ENCODE measurements at places on chromosomes 5 and 9. TPM values are rescaled to one million over a fixed set of nuclear protein-coding genes. Genes with fewer than 3 reads are reported as not detected.

DNA sequence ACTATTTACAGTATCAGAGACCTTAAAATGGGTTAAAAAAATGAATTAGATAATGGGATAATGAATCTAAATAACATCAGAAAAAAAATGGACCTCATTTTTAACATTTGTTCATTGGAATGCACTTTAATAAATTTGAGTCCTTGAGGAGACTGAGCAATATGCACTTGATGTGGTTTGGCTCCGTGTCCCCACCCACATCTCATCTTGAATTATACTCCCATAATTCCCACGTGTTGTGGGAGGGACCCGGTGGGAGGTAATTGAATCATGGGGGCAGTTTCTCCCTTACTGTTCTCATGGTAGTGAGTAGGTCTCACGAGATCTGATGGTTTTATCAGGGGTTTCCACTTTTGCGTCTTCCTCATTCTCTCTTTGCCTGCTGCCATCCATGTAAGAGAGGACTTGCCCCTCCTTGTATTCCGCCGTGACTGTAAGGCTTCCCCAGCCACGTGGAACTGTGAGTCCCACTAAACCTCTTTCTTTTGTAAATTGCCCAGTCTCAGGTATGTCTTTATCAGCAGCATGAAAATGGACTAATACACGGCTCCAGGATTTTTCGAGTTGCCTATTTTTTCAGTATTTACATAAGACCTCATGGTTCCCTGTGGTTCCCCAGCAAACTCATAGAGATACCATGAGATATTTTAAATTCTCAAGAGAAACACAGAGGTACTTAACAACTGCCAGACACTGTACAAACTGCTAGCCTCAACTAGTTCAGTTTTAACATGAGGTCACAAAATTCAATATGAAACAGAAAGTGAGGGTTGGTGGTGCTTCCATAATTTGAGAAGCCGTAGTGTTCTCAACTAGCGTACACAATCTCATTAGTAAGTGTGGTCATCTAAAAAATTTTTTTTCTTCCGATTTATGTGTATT lies 128.3 kb downstream of the TLE1 start:
- no peak for DNase-seq
- no peaks in the 10 kb centered on the region for H3K36me3 ChIP-seq
- no peak overlapping the region for H3K4me3 ChIP-seq
- no peaks in the 10 kb centered on the region for H3K27me3 ChIP-seq

DNA sequence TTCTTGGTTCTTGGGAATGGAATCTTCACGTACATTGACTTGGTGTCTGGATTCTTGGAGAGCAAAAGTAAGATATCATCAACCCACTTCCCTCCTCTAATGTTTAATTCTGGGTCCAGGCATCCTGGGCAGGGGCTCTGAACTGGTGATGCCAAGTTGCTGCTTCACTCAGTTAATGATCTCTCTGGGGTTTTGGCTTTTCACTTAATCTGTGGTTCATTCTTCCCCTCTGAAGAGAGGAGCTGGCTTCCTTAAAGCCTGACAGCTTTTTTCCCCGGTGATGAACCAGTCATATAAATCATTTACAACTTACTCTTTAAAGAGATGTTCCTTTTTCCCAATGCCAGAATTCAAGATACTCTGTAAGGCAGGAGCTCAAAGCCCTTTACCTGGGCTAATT lies 65.9 kb downstream of the ARHGAP26 start:
- no peak overlapping the region for H3K27ac ChIP-seq
- H3K4me1 ChIP-seq: peaks cover 23% of the 10 kb centered on the region
- H3K36me3 ChIP-seq: no peaks in the 10 kb centered on the region

DNA sequence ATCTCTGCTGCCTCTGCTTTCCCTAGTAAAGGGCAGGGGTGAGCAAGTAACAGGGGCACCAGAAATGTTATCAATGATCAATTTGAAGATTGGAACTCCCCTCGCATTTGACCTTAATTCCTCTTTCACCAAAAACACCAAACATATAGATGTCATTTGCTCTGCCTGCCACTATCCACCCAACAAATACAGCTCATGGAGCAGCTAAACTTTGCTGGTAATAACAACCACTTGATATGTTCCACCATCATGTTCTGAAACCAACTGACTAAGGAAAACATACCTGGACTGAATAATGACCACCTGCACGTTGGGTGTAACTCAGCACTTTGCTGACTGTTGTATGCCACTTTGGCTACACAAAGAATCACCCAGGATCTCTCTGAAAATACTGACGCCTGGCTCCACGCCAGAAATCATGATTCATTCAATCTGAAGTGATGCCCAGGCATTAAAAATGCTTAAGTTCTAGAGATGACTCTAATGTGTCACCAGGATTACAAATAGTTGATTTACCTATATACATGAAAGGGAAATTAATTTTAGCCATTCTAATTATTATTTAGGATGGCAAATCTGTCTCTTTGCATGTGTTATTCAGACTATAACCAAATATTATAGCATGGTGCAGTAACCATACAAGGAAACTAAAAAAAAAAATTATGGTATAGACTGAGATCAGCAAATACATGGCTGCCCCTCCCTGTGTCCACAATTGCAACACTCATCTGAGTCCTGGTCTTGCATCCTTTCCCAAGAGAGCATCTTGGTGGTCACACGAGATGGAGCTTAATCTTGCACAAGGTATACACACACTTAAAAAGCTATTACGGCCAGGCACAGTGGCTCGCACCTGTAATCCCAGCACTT lies 43.1 kb upstream of the TTC39B start:
- no peak for DNase-seq
- H3K27ac ChIP-seq: no peak overlapping the region
- H3K4me3 ChIP-seq: no peak overlapping the region
- H3K36me3 ChIP-seq: no peaks in the 10 kb centered on the region
- no peaks in the 10 kb centered on the region for H3K4me1 ChIP-seq

DNA sequence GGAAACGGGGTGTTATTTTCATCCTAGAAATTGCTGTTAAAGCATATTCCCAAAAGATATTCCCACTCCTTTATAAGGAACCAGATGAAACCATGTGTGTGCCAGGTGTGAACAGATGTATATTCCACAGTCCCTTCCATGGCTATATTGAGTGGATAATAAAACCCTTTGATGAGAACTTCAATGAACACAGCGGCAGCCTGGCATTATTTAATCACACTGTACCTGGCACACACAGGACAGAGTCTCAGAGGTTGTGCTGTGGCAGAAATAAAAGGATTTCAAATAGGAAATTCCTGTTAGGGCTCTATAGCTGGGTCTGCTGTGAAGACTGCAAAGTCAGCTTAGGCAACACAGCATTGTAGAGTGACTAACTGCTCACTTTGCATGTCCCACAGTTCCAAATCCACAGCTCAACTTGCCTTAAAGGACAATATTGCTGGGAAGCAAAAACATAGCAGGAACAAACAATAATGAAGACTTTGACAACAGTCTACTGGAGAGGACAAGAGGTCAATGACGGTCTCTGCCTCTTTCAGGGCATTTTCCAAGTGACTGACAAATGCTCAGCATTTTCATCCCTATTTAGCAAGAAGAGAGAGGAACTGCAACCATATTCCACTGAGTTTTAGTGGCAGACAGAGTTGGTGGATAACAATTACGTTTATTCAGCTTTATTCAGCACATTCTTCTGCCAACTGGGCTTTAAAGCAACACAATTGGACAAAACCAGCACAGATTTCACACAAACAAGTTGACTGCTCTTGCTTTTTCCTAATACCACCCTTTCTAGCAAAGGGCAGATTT lies 255.7 kb upstream of the RGMB start:
- no peaks in the 10 kb centered on the region for H3K4me1 ChIP-seq
- no peaks in the 10 kb centered on the region for H3K36me3 ChIP-seq
- no peak overlapping the region for H3K27ac ChIP-seq
- DNase-seq: no peak
- no peak overlapping the region for H3K4me3 ChIP-seq

The TAF11L10 gene
- not detected for polyA plus RNA-seq

The FGFR4 gene
- polyA plus RNA-seq: 4.4 TPM

Data from SK-N-SH (cell line).